Femur (tissue), 1 donor: ENCODE measurements at places on chromosomes 5 and 9.
A peak's percentile ranks its signal among the peaks of the same experiment; 100 is the strongest.

GRCh38 chr5:140632366-140633020 lies 482 bp downstream of the CD14 start:
- peak; percentile 51 for DNase-seq

DNA sequence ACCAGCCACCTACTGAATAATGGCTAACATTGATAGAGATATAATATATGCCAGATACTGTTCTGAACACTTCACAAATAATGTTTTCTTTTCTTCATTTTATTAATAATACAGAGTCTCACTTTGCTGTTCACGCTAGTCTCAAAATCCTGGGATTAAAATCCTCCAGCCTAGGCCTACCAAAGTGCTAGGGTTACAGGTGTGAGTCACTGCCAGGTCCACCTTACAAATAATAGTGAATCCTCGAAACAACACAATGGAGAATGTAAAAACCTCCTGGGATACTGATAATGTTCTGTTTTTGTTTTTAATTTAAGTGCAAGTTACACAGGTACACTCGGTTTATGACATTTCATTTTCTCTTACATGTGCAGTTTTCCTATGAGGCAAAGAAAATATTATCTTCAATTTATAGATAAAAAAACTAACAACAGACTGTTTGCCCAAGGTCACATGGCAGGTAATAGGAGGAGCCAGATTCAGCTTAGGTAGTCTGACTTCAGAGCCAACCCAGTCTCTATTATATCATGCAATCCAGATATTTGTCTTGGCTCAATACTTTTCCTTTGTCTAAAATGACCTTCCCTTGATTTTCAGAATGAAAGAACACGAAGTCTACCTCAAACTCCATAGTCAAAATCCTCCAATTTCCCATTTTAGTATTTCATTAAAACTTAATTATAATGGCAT lies 7.8 kb downstream of the ZFR start:
- no peak for DNase-seq

DNA sequence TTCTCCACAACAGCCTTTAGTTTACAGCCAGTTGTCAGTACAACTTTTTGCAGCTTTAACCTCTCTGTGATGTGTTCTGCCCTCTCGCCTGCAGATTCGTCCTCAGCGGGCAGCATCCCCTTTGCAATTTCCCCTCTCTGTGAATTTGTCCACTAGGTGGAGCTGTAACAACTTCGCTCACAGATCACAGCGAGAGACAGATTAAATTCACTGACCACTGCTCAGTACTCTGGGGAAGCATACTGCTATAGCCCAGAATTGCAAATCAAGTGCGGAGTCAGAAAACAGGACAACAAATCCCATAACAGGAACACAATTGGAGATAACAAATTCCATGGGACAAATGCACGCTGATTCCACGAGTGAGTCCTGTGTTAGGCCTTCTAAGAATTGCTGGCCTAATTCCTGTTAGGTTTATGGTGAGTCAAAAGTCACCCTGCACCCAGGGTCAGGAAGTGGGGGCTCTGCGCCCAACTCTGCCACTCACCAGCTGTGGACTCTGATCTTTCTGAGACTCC lies 2124.9 kb downstream of the MAT2B start:
- peak; percentile 54 for DNase-seq

DNA sequence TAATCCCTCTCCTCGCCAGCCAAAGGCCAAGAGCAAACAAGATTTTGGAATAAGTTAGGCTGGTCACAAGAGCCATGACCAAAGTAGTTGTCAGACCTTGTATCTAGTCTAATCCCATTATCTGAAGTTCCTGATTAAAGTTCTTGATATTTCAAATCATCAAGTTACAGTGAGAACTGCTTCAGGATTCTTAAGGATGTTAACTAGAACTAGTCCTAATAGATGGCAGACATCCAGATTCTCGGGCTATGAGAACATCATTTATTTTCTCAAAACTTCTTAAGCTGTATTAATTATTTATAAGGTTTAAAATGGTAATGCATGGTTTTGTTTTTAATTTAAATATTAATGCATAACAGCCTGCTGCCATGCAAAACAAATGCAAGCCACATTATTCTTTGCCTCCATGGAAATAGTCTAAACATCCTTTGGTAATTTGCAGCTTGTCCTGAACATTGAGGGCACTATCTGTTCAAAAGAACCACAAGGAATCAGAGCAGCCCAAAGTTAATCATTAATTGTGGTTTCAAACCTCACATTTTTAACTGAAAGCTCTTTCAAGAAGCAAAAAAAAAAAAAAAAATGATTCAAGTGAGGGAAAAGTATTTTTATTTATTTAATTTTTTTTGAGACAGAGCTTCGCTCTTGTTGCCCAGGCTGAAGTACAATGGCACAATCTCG lies 95.1 kb downstream of the TTC39B start:
- no peak for DNase-seq

GRCh38 chr5:125421006-125421405 lies 674.6 kb upstream of the ZNF608 start:
- no peak for DNase-seq

- no peak for DNase-seq
These were observed 2.7 kb upstream of the AK1 start for GRCh38 chr9:127880143-127880542.

DNA sequence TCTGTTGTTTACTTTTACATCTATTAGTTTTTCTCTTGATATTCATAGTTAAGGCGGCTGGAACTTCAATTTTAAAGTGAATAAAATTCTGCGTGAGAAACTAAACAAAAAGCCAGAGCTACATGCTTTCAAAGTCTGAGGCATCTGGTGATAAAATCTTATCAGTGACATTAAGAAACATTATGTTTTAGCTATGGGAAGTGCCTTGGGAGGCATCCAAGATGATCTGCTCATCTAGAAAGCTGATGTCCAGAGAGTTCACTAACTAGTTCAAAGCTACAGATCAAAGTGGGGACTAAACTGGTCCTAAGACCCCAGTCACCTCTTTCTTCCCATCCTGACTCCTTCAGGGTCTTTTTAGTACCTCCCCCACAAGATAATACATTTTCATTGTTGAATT lies 37.2 kb downstream of the MRPS27 start:
- no peak for DNase-seq

DNA sequence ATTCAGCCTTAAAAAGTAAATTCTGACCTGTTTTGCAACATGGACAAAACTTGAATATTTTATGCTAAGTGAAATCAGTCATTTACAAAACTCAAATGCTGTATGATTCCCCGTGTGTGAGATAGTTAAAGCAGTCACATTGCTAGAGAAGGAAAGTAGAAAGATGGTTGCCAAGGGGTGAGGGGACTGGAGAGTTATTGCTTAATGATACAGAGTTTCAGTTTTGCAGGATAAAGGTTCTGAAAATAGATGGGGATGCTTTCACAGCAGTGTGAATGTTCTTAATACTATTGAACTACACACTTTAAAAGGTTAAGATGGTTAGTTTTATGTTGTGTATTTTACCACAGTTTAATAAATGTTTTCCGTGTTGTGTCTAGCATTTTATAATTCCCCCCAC lies 51.2 kb downstream of the SGCD start:
- DNase-seq, result no peak

DNA sequence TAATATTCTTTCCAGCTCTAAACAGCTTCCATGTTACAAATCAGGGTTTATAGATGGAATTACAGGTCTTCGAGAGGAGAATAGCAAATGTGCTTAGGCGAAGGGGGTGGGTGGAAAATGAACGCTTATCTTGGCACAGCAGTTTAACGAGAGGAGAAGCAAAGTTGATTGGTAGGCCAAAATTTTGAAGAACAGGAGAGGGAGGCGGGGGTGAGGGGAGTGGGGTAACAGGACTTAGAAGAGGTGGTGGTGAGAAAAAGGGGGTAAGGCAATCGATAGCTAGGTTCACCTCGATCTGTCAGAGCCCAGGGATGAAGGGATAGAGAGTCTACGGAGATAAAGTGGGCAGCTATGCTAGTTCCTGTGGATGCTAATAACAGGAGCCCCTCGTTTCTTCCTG lies 764 bp downstream of the ANKRA2 start:
- DNase-seq, result peak; percentile 35

DNA sequence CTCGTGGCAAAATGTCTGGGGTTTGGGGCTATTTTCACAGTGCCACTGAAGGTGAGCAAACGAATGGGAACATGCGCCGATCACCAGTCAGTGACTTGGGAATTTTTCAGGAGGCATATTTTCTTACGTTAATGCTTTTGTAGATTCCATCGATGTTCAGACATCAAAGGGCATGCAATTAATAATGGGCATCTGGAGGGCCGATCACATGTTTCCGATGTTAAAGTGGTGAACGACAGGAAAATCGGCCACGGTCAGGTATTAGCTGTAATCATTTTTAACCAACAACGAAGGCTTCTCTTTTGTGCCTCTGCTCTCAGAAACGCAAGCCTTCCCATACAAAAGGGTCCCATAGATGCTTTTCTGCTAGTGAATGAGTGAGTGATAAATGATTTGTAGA lies 155.0 kb upstream of the PITX1 start:
- no peak for DNase-seq

- DNase-seq, result no peak
These were observed 323.0 kb downstream of the TMEM167A start for GRCh38 chr5:82754036-82754746.

- DNase-seq, result no peak
These were observed 7.8 kb upstream of the CCDC192 start for GRCh38 chr5:127695346-127695745.

- peak; percentile 81 for DNase-seq
These were observed 277.9 kb downstream of the GAS1 start for GRCh38 chr9:86669422-86669821.

GRCh38 chr9:426976-427375 lies 212.3 kb downstream of the DOCK8 start:
- DNase-seq, result no peak

- DNase-seq, result no peak
These were observed 126.1 kb downstream of the GAS1 start for GRCh38 chr9:86821006-86821845.
